ENCODE measurements at places on chromosomes 6 and 20.

DNA sequence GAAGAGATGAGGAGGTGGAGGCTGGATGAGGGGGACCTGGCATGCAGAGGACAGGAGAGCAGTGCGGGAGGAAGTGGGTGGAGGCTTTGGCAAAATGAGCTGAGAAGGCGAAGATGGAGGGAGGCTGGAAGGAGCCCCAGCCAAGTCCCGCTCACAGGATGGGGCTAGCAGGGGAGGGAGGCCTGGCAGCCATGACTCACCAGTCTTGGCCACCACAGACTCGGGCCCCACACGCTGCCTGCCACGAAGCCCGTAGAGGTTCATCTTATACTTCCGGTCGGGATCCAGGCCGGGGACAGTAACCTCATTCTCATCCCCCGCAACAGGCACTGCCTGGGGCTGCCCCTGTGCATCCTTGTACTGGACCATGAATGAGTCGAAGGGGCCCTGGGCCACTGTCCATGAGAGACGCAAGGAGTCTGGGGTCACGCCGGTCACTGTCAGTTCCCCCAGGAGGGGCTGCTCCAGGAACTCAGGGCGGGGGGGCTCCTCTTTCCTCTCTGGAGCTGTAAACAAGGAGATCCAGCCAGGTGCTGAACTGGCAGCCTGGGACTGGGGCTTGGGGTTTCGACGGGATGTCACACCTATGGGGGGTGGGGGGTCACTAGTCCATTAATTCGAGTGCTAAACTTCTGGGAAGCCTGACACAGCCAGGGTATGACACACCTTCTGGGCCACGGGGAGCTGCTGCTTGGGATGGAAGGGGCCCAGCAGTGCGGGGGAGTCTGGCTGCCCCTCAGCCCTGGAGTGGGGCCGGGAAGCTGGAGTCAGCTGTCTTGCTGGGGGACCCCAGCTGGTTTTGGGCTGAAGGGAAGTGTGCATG is 27.8 kb downstream of the TNXB start:
- DNase-seq, result no peak

DNA sequence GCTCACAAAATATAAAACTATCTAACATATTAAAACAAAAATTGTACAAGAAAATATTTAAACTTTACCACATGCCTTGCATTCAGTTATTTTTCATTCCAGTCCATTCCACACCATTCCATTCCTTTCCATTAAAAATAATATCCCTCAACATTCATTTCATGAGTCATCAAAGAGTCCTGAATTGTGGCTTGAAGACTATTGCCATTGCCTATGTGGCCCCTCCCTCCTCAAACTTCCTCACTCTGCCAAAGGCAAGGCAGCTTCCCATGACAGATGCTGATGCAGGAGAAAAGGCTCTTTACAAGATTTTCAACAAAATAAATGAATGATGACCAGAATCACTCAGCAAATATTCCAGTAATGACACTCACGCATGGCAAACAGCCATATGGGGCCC is 31.7 kb downstream of the IL20RA start:
- no peak for DNase-seq

GRCh38 chr20:49685809-49686208 is 27.9 kb downstream of the B4GALT5 start:
- DNase-seq, result no peak

DNA sequence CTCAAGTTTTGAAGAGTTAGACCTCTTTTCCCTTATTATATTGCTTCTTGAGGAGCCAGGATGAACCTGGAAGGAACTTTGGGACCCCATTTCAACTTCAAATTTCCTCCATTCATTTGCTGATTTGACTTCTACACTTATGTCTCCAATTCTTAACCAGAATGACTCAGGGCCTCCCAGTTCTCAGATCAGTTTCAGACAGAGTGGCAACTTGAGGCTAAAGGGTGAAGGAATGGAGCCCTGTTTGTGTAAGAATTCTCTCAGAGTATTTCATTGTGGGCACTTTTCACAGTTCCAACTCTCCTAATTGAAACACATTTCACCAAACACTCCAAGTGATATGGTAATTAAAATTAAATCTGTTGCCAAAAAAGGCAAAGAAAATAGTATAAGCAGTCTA is 109.0 kb upstream of the FLRT3 start:
- no peak for DNase-seq

DNA sequence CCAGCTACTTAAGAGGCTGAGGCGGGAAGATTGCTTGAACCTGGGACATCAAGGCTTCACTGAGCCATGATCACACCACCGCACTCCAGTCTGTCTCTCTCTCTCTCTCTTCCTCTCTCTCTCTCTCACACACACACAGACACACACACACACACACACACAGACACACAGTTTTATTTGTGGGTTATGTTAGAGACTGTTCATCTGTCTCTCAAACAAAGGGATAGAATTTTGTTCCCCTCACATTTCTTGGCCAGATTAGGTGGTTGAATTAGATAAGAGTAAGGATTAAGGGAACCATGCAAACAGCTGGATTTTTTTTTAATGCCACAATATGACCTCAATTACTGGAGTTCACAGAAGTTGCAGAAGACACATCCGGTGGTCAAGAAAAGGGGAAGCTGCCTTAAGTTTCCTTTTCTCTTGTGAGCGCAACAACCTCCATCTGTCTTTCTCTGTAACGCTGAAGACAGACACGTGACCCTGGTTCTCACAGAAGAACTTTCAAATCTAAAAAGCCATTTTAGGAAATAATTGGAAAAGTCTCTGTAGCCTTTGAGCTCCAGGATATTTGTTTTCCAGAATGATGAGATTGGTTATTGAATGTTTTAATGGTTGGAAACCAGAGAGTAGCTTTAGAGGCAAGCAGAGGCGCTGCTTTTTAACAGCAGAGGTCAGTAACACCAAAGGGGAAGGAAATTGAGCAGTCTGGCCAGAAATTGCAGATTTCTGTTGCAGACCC is 32.9 kb upstream of the LGSN start:
- DNase-seq, result no peak

- DNase-seq, result peak; percentile 80
Observed at GRCh38 chr6:31441365-31442267, 38.2 kb downstream of the MICA start.

DNA sequence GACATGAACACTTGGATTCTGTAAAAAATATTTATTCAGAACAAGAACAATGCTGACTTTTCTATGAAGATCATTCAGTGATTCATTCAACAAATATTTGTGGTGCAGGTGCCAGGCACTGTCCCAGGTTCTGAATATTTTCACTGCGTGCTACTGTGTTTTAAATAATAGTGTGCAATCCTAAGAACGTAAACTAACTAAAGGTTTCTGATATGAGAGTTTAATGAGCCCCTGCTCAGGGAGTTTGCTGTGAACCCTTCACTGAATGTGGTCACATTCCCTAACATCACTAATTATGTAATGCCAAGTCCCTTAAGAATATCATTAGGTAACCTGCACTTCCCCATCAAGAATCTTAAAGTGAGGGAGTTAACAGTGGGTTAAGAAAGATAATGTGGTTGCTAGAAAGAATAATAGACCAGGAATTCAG is 1.7 kb upstream of the TMEM170B start:
- peak; percentile 19 for DNase-seq

DNA sequence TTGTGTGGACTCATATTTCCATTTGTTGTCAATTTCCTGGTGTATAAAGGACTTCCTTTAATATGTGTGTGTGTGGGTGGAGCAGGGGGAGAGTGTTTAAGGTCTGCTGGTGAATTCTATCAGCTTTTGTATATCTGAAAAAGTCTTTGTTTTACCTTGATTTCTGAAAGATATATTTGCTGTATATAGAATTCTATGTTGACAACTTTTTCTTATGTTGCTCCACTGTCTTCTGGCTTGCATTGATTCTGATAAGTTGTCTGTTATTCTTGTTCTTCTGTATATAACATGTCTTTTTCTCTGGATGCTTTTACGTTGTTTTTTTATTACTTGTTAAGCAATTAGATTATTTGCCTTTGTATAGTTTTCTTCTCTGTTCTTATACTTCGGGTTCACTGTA is 90.0 kb upstream of the CEP162 start:
- DNase-seq, result no peak

DNA sequence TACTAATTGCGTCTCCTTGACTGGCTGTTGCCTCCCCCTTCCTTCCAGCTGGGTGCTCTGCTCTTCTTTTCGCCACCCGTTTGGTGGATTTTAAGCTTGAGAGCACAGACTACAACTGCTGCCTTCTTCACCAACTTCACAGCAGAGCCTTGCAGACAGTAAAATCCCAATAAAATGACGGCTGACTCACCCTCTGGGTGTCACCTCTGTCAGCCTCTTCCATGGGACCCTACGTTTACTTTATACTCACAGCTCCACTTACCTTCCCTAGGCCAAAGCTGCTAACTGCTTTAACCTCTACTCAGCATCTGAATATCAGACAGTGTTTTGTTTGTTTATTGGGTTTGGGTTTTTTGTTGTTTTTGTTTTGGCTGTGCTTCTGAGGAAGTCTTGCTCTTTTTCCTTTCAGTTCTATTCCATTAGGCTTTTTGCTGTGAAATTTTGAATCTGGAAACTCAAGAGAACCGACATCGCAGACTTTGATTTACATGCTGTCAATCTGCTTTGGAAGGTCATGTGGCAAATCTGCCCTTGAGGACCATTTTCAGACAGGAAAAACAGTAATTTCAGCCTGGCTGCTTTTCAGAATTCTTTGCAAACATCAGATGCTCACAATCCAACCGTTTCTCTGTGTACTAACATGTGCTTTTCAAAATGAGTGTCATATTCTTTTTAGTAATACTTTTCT is 2.4 kb downstream of the AGPAT4 start:
- DNase-seq, result peak; percentile 6

DNA sequence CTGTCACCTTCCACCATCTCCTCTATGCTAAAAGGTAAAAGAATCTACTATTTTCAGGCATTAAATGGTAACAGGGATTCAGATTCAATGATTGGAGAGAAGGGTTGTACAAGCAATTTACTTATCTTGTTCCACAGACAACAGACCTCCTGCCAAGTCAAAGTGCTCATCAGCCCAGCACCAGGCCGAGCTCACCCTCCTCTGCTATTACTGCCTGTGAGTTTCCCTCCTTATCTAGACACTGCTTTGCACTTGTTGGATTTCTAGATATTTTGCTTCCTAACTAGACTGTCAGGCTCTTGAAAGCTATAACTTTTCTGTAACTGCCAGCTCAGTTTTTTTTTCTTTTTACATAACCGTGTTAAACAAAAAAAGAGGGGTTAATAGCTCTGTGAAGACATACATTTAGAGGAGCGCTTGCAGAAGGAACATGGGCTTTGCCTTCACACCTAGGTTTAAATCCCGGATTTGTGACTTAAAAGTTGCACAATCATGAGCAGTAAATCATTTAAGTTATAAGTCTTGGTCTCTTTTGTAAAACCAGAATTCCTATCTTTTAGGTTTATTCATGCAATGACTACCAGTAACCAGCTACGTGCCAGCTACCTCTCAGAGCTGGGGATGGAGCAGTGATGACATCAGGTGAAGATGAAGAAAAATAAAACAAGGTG is 1.1 kb upstream of the FAM162B start:
- DNase-seq, result no peak

- no peak for DNase-seq
Observed at GRCh38 chr6:112398686-112399085, 51.6 kb downstream of the RFPL4B start.

DNA sequence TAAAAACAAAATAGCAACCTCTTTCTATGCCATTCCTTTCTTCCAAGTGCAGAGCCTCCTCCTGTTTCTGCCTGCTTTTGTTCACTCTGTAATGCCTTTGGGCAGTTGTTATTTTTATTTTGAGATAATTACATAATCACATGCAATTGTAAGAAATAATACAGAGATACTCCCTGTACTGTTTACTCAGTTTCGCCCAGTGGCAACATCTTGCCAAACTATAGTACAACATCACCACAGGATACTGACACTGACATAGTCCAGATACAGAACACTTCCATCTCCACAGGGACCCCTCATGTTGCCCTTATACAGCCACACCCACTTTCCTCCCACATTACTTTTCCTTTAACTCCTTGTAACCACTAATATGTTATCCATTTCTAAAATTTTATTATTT is 59.7 kb downstream of the BANF2 start:
- no peak for DNase-seq

DNA sequence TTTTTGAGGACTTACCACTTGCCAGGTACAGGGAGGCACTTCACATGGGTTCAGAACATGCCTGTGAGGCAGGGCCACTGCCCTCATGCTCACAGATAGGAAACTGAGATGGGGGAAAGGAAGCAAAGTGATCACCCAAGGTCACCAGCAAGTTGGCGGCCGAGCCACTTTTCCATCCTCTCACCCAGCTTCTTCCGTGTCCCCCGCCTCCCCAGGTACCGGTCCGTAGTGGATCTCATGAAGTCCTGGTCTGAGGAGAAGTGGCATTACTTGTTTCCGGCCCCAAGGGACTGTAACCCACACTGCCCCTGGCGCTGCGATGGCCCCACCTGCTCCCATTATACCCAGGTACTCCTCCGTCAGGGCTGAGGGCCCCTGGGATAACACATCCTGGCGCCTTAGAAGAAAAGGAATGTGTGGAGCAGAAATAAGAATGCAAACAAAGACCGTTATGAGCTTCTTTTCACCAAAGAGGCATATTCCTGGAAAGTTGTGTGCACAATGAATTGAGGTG is 6.4 kb downstream of the R3HDML start:
- no peak for DNase-seq

- no peak for DNase-seq
Observed at GRCh38 chr6:75183099-75183541, 22.7 kb downstream of the COL12A1 start.

DNA sequence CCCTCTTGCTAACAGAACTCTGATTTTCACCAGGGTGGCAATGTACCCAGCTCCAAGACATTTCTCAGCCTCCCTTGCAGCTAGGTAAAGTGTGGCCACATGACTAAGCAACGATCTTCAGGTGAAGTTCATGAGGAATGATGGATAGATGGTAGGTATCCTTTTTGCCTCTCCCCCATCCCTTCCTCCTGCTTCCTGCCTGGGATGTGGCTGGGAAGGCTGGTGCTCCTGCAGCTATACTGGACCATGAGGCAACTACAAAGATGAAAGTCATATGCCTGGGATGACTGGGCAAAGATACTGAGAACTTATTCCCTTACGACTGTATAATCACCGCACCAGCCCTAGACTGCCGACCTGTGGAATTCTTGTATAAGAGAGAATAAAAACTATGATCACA is 13.4 kb downstream of the ZNF335 start:
- no peak for DNase-seq

DNA sequence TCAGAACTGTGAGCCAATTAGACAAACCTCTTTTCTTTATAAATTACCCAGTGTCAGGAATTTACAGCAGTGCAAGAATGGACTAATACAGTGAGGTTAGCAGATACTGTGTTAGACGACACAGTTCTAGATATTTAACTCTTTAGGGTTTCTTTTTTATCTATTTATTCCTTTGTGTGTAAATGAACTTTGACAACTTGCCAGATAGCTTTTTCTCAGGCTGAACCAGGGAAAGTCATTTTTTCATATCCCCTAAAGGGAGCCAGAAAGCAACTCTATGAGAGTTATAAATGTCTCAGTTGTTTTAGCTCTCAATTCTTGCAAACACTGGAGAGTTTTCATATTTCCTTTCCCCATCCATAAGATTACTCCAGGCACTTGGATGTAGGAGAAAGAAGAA is 277.3 kb downstream of the PHF3 start:
- no peak for DNase-seq

GRCh38 chr20:58515233-58516212 is at the start of gene APCDD1L:
APCDD1L (minus strand) TSS chr20:58515399; CDS start chr20:58514707, 692 bp downstream.
- no peak for DNase-seq

- no peak for DNase-seq
Observed at GRCh38 chr6:79425589-79426311, 111.5 kb downstream of the LCA5 start.

Data from activated CD4-positive, alpha-beta T cell treated with anti-CD3 and anti-CD28 coated beads, Interleukin-2, Interleukin-4, amounts not matched to agents 100 ng/mL and 50 ng/mL, durations not matched to agents 16 hours and 8 hours (primary cell).